ENCODE measurements at places on chromosomes 6 and 20.

DNA sequence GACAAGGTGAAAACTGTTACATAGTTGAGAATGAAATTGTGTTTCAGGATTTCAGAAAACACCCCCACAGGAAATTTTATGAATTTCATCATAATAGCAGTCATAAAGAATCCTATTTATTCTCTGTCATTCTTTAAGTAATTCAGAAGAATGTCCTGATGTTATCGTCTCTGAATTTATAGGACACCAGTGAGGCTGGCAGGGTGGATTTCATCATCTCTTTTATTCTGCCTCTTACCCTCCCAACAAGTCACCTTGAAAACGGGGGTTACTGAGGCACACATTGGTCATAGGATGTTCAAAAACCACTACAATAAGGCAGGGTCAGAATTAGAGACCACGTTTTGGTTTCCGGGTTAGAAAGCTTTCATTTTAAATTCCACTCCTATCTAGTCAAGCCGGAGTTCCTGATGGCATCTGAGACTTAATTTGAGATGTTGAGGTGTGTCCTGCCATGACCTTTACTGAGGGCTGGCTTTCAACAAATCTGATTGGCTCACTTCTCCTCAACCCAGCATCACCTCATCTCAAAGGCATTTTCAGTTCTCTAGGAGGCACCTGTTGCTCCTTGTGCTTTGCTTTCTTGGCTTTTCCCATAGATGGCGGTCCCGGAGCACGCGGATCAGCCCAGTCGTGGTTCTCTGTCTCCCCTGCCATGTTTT, 230.6 kb upstream of the SUPT3H start:
- DNase-seq: no peak

- no peak for DNase-seq
Observed at GRCh38 chr6:136783495-136784270, 8.6 kb downstream of the MAP3K5 start.

- DNase-seq: no peak
Observed at GRCh38 chr6:39804466-39805065, 12.4 kb downstream of the DAAM2 start.

GRCh38 chr6:155108070-155108820, 113.1 kb downstream of the TIAM2 start:
- DNase-seq: no peak

DNA sequence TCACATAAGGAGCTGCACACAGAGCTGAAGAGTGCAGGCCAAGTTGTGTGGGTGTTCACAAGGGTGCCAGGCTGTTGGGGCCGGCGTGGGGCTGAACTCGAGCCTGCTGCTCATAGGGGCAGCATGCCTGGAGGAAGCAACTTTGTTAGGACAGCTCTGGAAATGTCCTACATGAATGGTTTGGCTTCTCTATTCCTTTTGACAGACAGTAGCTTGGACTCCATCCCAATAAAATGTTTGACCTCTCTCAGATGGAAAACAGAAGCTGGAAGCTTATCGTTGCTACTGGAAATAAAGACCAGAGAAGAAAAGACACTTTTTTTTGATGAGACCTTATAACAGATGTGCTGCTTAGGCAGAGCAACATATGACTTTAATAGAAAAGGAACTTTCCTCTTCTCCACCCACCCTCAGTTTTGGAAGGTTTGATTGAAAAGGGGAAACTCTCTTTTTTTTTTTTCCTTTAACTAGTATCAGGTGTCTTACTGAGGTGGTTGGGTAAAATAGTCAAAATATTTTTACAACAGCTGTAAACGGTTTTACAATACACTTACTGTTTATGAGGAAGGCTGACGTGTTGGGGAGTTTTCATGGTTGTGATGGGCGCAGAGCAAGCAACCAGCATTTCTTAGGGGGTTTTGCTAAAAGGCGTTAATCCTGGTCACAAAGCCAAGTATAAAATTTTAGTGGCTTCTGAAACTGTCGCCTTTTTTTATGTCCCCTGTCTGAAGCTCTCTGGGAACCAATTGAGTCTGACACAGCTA, 80.7 kb upstream of the EEF1E1 start:
- DNase-seq: no peak

- DNase-seq: no peak
Observed at GRCh38 chr20:34871320-34871926, 1.2 kb downstream of the GGT7 start.

DNA sequence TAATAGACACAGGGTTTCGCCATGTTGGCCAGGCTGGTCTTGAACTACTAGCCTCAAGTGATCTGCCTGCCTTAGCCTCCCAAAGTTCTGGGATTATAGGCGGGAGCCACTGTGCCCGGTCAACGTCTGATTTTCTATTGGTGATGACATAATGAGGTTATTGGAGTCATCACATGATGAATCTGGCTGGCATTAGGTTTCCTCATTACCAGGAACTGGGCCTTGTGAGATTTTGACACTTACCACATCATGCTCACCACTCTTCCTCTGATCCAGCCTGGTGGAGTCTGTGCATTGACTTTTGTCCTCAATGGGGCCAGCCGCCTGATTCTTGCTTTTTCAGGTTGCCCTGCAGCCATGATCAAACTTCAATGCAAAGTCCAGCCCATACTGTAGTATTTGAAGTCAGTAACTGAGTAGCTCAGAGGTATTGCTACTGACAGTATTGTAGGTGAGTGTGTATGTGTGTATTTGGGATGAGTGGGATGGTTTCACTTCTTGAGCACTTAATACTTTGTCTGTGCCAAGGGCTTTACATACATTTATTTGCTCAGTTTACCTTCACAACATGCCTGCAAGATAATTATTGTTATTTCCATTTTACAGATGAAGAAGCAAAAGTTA, 16.0 kb downstream of the ANKS1A start:
- DNase-seq: no peak

GRCh38 chr6:155530219-155530834, 74.7 kb upstream of the NOX3 start:
- DNase-seq: no peak

GRCh38 chr6:163916315-163917081, 502.0 kb downstream of the QKI start:
- DNase-seq: no peak

GRCh38 chr6:34489207-34489805, 23.4 kb downstream of the PACSIN1 start:
- DNase-seq: no peak

DNA sequence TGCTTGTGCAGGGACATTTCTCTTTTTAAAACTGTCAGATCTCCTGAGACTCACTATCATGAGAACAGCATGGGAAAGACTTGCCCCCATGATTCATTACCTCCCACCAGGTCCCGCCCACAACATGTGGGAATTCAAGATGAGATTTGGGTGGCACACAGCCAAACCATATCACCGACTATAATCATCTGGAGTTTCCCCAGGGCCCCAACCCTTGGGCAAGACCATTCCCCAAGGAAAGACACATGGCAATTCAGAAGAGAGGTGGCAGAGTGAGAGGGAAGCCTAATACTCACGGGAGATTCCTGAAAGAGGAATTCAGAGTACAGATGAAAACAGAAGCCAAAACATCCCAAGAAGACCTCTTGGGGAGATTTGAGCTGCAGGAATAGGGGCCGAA, 291.0 kb upstream of the PLCB4 start:
- no peak for DNase-seq

DNA sequence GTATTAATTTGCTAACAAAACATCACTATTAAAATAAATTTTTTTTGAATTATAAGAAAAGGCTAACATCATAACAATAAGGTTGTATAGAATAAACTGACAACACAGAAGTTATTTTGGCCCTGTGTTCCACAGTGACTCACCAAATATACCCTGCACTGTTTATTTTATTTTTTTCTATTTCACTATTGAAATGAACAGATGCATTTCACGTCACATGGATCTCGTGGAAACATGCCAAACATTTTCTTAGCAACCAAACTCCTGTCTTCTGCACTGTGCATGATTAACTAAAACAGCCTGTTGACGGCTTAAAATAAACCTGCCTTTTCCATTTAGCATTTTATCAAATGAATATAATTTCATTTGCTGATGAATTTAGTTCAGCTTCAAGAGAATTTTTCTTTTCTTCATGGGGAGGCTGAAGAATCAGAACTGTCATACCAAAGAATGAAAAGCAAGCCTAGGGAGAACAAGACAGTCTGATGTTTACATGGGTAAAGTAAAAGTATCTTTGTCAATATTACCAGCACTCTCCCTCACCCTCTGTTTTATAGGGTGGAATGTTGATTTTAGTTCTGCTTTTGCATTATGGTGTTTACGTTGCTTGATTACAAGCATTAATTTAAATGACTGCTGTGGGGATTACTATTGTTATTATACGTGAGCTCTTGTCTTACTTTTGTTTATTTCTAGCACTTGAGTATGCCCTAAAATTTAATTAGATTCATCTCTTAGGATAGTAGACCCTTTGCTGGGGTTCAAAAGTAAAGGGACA, 115.3 kb downstream of the LCA5 start:
- DNase-seq: peak; percentile 73

DNA sequence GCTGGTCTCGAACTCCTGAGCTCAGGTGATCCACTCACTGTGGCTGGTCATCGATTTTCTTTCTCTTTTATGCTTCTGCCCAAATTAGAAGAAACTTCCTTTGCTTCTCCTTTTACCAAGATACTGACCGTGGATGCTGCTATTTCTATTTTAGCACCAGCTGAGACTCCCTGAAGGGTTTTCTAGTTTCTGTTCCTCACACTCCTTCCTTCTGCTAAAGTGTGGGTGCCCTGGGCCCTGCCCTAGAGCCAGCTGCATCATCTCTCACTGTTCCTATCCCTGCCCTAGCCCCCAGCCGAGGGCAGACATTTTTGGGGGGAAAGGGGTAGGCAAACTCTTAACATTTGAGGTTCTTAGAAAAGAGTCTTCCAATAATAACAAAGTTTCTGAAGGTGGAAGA, 6.3 kb downstream of the SMOC2 start:
- DNase-seq: no peak

GRCh38 chr6:131041814-131042213, 21.2 kb downstream of the EPB41L2 start:
- no peak for DNase-seq

DNA sequence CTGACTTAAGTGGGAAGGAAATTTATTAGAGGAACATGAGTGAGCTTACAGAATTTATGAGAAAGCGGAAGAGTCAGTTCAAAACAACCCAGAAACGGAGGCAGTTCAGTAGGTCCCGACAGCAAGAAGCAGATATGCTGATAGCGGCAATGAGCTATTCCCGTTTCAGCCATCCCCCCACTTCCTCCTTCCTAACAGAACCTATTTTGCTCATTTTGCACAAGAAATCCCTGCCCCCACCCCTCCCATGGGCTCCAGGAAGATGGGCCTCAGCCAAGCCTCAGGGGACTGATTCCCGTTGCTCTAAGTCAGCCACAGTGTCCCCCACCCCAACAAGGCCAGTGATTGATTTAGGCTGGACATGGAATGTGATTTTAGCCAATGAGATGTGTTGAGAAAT, 157.5 kb downstream of the CEBPB start:
- DNase-seq: no peak

DNA sequence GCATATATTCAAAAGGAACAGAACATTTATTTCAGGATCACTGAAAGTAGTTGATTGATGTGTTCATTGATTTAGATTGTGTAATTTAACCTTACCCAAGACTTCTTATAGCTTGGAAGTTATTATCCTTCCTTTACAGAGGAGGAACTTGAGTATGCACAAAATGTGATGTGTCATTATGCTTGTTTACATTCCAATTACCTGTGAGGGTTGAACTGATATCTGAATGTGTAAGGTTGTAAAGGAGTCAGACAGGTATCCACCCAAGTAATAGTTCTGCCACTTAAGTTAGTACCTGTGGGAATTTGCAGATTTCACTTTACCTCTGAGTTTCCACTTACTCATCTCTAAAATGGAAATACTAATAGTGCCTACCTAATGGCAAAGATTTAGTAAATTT, 668.2 kb downstream of the DOK5 start:
- no peak for DNase-seq

GRCh38 chr20:1879369-1879768, 15.8 kb upstream of the SIRPA start:
- no peak for DNase-seq

DNA sequence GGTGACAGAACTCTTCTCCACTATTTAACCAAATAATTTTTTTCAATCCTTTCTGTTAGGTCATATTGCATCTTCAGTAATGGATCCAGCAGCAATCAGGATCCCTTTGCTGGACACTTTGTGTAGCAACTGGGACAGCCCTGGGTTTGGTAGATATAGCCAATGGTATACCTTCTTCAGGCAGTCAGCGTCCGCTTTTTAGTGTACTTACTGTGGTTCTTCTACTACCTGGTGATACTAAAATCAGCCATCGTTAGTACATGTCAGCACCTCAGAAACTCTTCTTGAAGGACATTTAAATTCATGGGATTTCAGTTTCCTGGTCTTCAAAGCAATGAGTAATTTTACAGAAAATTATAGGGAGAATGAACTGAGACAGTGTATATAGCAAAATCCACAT, 93.5 kb downstream of the ADGRG6 start:
- DNase-seq: no peak

- DNase-seq: no peak
Observed at GRCh38 chr6:31898383-31899011, 999 bp upstream of the EHMT2 start.

DNA sequence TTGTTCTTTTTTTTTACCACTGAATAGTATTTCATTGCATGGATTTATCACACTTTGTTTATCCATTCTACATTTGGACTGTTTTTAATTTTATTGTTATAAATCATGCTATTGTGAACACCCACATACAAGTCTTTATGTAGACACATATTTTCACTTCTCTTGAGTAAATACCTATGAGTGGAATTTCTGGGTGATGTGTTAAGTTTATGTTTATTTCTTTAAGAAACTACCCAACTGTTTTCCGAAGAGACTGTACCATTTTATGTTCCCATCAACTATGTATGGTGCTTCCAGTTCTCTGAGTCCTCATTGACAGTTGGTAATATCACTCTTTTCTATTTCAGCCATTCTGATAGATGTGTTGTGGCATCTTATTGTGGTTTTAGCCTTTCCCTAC, 54.0 kb downstream of the RIN2 start:
- no peak for DNase-seq

DNA sequence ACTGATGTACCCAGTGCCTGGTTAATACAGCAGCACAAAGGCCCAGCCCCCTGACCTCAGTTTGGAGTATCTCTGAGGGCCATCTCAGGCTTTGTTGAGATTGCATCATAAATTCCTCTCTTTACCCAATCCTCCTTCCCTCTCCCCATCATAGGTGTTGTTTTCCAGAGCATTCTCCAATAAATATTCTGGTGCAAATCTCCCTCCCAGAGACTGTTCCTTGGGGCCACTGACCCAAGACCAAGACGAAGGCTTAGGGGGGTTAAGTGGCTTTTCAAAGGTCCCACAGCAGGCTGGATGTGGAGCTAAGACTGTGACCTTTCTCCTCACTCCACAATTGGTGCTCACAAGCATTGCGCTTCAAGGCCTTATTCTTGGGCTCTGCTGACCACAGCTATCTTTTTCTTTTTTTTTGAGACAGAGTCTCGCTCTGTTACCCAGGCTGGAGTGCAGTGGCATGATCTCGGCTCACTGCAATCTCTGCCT, 72.4 kb upstream of the ZMYND8 start:
- DNase-seq: no peak

- DNase-seq: no peak
Observed at GRCh38 chr20:49858076-49858585, 45.5 kb downstream of the SLC9A8 start.

GRCh38 chr6:56815436-56815835, 139.5 kb upstream of the BEND6 start:
- DNase-seq: no peak

- DNase-seq: no peak
Observed at GRCh38 chr20:53872561-53873229, 197.7 kb downstream of the BCAS1 start.

GRCh38 chr20:10609276-10609675, 64.5 kb downstream of the JAG1 start:
- DNase-seq: no peak

- no peak for DNase-seq
Observed at GRCh38 chr20:56760610-56761009, 131.5 kb downstream of the TFAP2C start.

GRCh38 chr6:130720076-130720715, 107.0 kb upstream of the SMLR1 start:
- no peak for DNase-seq

Measured in left renal cortex interstitium (tissue), 4 donors.